SHP77 (cell line): ENCODE measurements at places on chromosomes 1 and 21.

DNA sequence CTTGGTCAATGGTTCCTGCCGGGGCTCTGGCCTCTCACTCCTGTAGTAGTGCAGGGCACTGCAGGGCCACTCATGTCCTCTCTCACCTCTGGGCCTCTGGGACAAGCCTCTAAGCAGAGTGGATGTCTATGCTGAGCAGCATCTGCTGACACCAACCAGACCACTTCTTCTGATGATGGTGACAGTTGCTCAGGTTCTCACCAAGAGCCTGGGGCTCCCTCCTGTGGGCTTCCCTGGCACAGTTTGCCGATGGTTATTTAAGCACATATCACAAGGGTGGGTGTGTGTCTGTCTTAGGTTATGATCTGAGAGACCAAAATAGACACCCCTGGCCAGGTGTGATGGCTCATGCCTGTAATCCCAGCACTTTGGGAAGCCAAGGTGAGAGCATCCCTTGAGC, 17.4 kb upstream of the GPR137B start:
- DNase-seq: peak; percentile 11

DNA sequence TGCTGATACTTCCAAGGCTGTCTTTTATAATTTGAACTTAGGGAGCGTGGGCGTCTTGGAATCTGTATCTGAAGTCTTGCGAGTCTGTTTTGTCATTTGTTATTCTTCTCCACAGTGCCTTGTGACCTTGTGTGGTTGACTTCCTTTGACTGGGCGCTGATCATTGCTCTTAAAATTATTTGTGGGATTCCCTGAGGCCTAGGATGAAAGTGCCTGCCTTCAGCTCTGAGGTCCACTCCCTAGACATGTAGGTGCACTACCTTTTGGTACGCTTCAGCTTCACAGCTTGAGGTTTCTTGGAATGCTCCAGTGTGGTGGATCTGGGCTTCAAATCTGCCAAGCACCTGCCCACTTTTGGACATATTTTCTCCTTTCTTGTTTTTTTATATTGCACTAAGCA, 50.2 kb upstream of the IGSF5 start:
- DNase-seq: no peak

DNA sequence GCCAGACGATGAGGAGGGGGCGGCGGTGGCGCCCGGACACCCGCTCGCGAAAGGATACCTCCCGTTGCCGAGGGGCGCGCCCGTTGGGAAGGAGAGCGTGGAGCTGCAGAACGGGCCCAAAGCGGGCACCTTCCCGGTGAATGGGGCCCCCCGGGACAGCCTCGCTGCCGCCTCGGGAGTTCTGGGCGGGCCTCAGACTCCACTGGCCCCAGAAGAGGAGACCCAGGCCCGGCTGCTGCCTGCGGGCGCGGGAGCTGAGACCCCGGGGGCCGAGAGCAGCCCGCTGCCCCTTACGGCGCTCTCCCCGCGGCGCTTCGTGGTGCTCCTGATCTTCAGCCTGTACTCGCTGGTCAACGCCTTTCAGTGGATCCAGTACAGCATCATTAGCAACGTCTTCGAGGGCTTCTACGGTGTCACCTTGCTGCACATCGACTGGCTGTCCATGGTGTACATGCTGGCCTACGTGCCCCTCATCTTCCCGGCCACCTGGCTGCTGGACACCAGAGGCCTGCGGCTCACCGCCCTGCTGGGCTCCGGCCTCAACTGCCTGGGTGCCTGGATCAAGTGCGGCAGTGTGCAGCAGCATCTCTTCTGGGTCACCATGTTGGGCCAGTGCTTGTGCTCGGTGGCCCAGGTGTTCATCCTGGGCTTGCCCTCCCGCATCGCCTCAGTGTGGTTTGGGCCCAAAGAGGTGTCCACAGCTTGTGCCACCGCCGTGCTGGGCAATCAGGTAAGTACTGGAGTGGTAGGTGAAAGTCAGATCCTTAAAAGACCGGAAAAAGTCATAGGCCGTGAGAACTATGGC, 588 bp downstream of the FLVCR1 start:
- DNase-seq: peak; percentile 41

- no peak for DNase-seq
Measured at GRCh38 chr1:65432918-65433317, 12.4 kb downstream of the LEPR start.

DNA sequence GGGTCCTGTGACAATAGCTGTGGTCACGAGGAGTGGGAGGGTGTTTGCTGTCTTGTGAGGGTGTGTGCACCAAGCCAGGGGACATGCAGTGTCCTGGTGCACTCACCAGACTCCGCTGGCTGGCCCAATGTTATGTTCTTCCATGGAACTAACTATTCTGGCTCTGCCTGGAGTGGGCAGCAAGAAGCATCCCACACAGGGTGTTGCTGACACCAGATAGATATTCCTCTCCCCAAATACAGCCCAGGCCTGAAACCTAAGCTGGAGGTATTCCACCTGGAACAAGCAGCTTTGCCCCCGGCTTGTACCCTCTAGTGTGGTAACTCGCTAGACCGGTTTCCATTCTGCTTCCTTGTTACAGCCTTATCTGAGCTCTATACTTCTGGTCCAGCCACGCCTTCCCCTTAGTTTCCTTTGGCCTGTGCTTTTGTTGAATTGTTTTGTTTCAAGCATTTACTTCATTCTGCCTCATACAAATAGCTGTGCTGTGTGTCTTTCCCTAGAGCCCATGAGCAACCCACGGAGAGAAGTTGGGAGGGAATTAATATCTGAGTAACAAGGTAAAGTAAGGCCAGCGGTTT, 14.7 kb upstream of the LY9 start:
- no peak for DNase-seq

GRCh38 chr1:99107680-99108079, 103.0 kb upstream of the PLPPR5 start:
- no peak for DNase-seq

DNA sequence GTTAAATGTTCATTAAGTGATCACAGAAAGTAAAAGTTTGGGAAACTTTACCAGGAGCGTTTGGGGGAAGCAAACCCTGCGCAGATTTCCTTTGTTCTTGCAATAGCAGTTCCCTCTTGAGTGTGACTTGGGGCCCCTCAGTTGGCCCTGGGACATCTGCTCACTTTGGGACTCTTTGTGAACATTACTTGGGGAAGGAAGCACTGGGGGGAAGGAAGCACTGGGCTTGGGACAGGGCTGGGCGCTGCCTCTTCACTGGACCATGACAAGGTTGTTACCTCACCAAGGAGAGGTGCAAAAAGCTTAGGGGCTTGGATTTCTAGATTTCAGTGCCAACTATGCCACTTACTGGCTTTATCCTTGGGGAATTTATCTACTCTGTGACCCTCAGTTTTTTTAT, 63.5 kb downstream of the ETS2 start:
- no peak for DNase-seq

DNA sequence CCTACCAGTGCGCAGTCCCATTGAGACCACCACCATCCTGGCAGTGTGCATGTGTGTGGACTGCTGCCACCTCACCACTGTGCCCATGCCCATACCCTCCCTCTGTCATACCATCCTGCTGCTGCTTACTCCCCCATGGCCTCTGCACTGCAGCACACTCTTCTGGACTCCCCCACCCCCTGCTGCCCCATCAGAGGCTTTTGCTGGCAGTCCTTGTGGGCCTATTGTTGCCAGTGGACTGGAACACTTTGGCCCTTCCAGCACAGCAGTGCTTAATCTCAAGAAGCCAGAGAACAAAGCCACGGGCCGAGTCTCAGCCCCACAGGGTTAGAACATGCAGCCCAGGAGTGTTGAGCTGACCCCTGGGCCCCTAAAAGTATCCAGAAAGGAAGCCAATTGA, 41.9 kb upstream of the IVNS1ABP start:
- no peak for DNase-seq

DNA sequence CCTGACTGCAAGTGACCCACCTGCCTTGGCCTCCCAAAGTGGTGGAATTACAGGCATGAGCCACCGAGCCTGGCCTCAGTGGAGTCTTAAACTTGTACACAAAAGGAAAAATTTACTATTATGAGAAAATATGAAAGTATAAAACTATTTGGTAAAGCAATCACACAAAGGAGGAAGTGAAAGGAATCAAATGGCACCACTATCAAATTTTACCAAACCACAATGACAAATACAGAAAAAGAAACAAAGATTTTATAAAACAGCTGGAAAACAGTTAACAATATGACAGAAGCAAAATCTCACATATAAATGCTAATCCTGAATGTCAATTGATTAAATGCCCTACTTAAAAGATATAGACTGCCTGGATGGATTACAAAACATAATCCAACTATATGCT, 42.1 kb upstream of the NEGR1 start:
- DNase-seq: no peak

DNA sequence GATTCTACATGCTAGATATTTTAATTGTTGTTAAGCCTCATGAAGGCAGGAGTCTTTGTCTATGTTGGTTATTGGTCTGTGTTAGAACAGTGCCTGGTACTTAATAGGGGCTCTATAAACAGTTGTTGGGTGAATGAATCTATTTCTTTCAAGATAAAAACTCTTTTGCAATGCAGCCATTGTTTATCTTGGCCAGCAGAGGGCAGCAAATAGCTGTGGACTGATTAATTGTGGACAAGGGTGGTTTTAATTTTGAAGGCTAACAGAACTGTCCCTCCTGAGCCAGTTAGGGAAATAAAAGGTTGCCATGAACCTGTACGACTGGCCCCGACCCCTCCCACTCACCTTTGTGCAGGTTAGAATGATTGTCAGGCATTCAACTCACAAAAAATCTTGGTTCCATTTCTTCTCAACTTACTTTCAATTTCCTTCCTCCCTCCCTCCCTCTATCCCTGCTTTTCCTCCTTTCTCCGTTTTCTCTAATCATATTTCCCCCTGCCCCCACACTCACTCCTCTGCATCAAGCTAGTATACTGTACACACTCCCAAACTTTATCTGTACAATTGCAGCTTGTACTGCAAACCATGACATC, 66.3 kb upstream of the DIRAS3 start:
- peak; percentile 27 for DNase-seq

DNA sequence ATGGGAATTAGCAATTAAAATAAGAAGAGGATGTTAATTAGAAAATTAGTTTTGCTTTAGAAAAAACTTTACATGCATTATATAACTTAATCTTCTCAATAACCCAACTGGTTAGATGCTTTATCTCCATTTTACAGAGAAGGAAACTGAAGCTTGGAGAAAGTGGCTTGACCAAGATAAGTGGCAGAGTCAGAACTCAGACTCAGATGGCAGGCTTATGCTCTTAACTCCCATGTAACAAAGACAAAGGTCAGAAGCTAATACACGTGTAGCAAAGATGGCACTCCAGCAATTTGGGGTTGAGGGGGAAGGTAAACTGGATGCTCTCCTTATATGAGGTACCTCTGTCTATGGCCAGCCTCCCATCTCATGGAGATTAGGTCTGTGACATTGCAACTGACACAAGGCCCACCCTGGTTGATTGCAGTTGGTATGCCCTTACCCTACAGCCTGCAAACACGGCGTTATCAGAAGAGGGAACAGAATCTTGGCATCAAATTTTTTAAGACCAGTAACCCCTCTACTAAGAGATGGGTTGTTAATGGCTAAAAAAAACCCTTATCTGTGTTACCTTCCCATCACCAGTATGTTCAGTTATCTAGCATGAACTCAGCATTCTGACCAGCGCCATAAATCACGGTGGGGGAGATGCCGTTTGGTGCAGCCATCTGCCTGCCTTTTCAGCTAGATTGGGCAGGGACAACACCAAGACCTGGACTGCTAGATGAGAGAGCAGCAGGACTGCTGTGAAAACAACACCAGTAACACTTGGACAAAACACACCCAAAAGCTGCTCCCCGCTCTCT, 97.0 kb downstream of the UBR4 start:
- no peak for DNase-seq

- no peak for DNase-seq
Measured at GRCh38 chr1:166813508-166814223, 25.6 kb upstream of the POGK start.

- no peak for DNase-seq
Measured at GRCh38 chr1:178438432-178438831, 58.3 kb downstream of the CLEC20A start.

GRCh38 chr1:170303034-170303433, 157.3 kb downstream of the NTMT2 start:
- no peak for DNase-seq

DNA sequence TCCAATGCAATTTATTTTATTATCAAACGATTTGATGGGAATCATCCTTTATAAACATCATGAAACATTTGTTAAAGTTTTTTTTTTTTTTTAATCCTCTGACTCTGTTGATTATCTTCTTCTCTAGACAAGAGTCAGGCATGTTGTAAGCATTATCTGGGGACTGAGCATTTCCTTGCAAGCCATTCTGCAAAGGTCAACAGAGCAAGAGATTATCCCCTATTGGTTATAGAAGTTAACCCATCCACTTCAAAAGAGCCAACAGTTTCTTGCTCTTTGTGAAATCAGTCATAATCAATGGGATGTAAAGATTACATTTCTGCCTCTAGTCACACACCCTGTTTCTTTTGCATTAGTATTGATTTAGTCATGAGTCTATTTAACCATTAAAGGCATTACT, 368.8 kb upstream of the ADGRL4 start:
- no peak for DNase-seq

DNA sequence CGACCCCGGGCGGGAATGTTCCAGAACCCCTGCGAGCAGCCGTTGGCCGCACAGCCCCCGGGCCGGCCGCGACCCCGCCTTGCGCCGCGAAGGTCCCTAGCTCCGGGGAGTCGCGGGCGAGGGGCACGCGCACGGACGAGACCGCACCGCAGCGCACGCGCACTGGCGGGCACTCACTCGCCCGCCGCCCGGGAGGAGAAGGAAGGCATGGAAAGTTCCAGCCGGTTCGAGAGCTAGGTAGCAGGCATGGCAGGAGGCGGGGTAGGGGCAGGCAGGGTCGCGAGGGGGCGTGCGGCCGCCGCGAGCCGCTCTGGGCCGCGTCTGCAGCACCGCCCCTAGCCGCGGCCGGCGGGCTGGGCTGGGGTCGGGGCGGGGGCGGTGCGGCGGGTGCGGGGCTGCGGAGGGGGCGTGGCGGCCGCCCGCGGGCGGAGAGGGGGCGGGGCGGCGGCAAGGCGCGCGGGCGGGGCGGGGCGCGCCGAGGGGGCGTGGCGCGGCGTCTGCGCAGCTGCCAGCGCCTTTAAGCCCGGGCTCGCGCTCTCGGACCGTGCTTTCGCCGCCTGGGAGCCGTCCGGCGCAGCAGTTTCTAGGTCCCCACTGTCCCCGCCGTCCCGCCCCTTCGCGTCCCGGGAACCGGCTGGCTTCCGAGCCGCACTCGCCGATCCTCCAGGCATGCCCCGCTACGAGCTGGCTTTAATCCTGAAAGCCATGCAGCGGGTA, at the start of the genes MRPS6 and SLC5A3:
MRPS6 (plus strand) TSS at position 547 of the 717 bp plus-strand sequence; CDS start at position 670, 123 bp downstream.
SLC5A3 (plus strand) TSS at position 547 of the 717 bp plus-strand sequence. CDS start 21,621 bp downstream, outside the sequence.
- peak; percentile 29 for DNase-seq

- peak; percentile 53 for DNase-seq
Measured at GRCh38 chr1:174158767-174159251, 511 bp upstream of the RABGAP1L start.
